ENCODE measurements at places on chromosomes 2 and 18.

DNA sequence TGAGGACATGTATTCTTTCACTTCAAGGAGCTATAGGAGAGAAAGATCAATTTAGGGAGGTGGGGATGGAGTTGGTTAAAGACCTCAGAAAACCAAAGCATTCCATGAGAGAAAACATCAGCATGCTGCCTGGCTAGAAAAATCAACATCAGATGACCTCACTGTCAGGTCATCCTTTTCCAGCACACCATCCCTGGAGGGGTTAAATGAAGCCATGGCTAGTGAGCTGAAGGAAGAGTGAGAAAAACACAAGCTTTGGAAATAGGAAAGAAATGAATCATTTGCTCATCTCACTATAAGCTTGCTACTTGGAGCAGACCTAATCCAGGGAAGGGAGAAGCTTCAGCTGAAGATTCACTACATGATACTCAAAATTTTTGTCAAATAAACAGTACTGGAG is 109.5 kb upstream of the ITGB6 start:
- DNase-seq, result no peak

DNA sequence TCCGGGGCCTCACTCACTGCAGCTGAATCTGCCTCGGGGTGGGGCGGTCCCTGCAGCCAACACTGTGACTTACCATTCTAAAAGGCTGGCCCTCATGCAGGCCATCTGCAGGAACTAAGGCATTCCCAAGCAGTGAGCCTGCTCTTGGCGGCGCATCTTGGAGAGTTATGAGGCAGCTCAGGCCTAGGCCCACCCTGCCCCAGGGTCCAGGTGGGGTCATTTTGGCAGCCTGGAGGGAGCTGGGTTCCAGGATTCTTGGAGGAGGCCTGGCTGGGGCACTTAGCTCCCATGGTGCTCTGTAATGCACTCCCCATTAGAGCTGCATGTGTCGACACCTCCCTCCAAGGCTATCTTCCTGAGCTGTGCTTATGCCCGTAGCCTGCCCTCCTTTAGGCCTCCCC is 14.8 kb upstream of the BIN1 start:
- DNase-seq, result no peak

DNA sequence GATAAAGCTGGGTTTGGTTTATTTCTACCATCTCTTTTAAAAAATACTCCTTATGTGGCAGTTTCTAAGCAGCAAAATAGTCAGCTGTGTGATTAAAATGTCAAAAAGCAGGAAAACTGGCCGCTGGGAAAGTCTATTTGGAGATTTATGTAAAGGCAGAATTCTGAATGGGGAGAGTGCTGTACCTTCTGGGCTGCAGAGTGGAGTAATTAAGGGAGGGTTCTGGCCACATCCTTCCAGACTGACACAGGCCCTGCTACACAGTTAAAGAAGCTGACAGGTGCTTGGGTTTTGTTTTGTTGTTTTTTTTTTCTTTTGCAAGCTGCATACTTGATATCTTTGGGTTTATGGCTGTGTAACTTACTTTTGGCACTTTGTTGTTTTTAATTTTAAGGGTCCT is 157.2 kb downstream of the WDSUB1 start:
- no peak for DNase-seq

DNA sequence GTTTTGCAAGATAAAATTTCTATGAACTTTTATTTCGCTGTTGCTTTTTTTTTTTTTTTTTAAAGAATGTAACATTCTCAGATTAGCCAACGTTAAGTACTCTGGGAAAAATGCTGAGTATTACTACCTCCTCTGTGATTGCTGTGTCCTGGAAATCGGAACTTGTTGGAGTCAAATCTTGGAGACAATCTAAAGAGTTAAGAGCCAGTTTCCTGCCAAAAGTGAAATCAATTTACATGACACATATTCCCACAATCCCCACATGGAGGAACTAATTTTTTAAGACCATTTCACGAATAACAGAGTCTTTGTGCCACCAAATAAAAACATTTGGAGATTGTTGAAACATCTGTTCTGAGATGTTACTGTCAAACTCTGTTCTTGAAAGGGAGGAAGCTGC is 127.8 kb downstream of the MEP1B start:
- DNase-seq, result no peak

- DNase-seq, result no peak
These were observed 276.1 kb downstream of the RDH14 start for GRCh38 chr2:18284331-18284730.

- peak; percentile 70 for DNase-seq
These were observed 39.6 kb upstream of the BOD1L2 start for GRCh38 chr18:57107140-57107832.

DNA sequence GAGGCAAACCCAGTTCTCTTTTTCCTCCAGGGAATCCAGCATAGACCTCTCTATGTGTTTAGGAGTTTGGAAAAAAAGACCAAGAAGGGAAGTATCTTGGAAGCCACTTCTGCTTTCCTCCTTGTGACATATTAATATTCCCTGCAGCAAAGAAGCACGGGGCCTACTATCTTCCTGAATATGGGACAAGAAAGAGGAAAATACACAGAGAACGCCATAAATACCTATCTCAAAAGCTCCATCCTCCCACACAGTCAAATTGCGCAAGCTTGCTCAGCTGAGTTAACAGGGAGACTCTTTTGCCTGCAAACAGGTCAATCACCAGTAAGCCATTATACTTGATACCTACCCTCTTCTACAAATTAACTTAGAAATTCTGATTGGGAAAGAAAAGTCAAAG is 16.7 kb upstream of the RAPH1 start:
- DNase-seq, result no peak

DNA sequence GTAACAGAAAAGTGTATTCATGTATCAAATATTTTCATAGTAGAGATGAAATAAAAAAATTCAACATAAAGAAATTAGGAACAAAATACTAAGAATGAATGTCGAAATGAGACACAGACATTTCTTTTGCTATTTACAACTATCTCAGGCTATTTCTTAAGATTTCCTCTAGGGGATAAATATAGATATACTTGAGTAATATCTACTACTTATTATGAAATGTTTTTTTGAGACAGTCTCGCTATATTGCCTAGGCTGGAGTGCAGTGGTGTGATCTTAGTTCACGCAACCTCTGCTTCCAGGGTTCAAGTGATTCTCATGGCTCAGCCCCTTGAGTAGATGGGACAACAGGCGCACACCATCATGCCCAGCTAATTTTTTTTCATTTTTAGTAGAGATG is 326.1 kb downstream of the RNF144A start:
- DNase-seq, result no peak

- DNase-seq, result no peak
These were observed 234.1 kb upstream of the ID2 start for GRCh38 chr2:8447610-8448221.

- no peak for DNase-seq
These were observed 5.5 kb upstream of the ARL4C start for GRCh38 chr2:234502285-234502918.

- no peak for DNase-seq
These were observed 538.9 kb upstream of the REG3G start for GRCh38 chr2:78486565-78486964.

Data from left kidney (tissue), 8 donors.